ENCODE measurements at places on chromosomes 1 and 21. TPM values are rescaled to one million over a fixed set of nuclear protein-coding genes. Genes with fewer than 3 reads are reported as not detected.

Gene OR6K3
- 6.3 TPM for total RNA-seq

Gene CRYBG2
- 7.0 TPM for total RNA-seq

- DNase-seq = no peak
Measured at GRCh38 chr1:111618961-111619634, 491 bp upstream of the RAP1A start.

DNA sequence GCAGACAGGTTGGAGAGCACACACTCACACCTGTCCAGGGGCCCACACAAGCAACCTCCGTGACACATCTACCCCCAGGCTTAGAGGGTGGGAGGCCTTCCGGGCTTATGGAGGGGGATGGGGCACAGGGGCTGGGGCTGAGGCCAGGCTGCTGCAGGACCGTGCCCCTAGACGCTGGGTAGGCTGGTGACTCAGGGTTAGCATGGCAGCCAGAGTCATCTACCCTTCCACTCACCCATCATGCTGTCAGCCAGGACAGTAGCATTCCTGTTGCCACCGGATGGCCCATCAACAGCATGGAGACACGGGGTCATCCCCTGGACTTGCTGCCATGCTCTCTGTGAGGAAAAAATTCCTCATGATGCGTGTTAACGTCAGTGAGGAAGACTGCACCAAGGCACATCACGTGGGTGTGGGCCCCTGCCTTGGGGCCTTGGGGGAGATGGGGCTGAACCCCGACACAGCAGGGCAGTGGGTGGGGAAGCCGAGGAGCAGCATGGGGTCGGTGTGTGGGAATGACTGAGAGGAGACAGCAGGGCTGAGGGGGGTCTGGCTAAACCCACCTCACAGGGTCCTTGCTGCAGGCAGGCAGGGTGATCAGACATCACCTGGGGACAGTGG is 52.8 kb downstream of the WNT9A start:
- no peak for DNase-seq

DNA sequence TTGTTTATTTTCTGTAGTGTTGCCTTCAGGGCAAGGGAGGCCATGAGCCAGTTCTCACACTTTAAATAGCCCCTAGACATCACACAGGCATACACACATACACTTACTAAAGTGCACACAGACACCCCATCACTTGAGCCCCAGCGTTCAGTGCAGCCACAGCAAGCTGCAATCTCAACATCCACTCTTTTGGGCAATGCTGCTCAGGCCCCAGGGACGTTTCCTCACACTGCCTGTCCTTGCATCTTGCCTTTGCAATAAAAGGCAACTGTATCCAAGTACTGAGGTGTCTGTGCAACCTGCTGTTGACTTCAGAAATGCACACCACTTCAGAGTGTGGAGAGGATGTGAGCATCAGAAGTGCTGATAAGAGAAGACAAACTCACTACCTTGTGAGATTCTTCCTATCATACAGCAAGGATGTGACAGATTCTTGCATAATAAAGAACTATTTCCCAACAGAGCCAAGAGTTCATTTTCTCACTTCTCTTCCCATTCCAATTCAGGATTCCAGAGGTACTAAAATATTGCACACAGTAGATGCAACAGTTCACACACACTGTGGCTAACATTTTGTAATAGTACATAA is 36.2 kb downstream of the IRF2BP2 start:
- DNase-seq = no peak

DNA sequence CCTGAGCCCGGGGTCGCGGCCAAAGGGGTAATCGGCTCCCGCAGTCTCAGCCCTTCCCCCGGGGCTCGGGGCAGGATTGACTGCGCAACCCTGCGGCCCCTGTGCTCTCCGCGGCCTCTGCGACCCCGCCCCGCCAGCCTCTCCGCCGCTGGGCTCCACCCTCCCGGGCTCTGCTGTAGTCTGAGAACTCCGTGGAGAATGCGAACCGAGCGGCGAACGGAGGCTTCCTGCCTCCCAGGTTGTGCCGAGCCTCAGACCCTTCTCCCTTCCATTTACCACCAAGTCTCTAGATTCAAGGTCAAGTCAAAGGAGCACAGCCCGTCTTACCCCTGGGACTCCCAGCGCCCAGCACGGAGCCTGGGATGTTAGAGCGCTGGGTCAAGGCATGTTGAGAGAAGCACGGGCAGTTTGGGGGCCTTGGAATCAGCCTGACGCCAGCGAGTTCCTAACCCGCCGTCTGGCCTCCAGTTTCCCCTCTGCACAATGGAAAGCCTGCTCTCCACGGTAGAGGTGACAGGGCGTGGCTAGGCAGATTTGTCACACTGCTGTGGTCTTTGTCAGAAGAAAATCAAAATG is 3.0 kb downstream of the ATP2B4 start:
- DNase-seq = peak; percentile 85

GRCh38 chr1:40773748-40774265 is 9.8 kb upstream of the KCNQ4 start:
- DNase-seq = no peak

Gene CELA3B
- total RNA-seq = not detected

- no peak for DNase-seq
Measured at GRCh38 chr1:230005040-230005439, 62.0 kb upstream of the GALNT2 start.

- DNase-seq = no peak
Measured at GRCh38 chr1:71039661-71040262, 7.9 kb downstream of the PTGER3 start.

DNA sequence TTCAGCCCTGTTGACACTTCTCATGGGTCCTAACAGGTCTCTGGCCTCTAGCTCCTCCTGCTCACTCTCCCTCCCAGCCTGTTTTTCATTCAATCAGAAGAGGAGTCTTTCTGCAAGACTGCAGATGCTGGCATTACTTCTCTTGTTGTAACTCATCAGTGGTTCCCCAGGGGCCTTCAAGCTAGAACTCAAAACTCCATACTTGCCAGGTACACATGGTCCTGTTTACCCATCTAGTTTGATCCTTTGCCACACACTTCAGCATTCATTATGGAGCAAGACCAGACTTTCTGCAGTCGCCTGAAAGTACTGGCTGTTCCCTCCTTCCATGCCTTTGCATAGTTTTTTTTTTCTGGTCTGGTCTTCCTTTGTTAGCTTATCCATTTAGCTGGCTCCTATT is 47.9 kb downstream of the SERBP1 start:
- DNase-seq = no peak

DNA sequence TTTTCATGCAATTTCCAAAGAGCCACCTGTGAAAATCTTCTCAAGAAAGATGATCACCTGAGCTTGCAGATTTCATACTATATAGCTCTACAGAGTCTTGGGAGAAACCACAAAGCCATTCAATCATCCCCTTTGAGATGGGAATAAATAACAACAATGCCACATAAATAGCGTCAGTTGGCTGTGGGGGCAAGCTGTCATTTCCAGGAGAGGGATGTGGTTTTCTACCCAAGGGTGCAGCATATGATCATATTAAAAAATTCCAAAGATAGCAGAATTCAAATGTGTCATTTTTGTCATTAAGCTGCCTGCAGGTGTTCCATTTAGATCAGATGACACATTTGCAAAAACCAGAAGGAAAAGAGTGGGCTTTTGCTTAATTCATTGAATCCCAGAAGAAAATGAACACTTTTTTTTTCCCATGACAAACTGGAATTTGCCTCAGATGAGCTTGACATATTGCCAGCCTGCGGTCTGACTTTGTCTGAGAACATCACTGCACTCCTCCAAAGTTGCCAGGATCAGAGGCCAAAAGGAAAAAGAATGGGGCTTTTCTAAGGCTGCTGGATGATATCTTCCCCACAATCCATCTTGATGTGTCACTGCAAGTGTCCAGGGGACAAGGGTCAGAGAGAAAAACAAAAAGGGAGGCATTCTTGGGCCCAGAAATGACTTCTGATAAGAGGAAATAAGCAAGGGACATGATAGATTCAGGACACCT is 314.1 kb upstream of the USP25 start:
- DNase-seq = no peak

- DNase-seq = no peak
Measured at GRCh38 chr1:153827168-153827964, 52.2 kb downstream of the SLC27A3 start.

DNA sequence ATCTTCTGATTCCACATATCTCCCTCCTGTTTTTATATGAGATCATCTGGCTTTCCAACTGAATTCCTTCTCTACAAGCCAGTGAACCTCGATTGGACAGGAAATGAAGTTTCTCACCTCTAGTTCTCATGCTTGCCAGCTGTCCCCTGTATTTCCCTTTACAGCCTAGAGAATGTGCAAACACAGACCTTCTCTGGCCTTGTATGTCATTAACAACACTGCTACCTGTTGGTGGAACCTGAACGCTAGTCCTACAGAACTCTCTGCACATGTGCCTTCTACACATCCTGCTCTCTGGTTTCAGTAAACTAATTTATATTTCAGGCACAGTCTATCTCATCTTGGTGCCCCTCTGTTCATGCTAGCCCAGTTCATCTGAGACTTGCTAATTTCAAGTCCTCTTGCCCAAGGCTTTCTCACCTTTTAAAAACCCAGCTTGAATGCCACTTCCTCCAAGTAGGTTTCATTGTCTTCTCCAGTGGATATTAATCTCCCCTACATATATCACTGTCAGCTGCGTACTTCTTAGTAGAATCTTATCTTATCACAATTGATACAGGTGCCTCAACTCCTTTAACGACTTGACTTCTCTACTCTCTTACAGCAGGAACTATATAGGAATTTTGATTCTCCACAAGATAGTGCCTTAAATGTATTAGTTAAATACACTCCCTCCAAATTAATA is 549.9 kb downstream of the PLPP3 start:
- no peak for DNase-seq

Gene LCE2B
- not detected for total RNA-seq

GRCh38 chr1:186806477-186806876 is 22.3 kb upstream of the PLA2G4A start:
- DNase-seq = no peak

DNA sequence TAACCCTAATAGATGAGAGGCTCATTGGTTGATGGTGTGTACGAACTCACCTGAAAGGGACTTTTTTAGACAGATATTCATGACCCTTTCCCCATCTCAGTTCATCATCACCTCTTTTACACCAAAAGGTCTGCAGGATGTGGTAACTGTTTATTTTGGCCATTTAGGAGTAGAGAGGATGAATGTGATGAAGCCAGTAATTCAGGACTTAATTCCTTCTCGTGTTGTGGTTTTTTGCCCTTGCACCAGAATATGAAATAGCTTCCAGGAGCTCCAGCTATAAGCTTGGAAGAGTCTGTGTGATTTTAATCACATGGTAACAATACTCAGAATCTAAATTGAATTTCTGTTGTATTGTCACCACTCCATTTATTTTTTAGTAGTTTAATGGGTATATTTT is 189.4 kb upstream of the KCTD3 start:
- DNase-seq = no peak

DNA sequence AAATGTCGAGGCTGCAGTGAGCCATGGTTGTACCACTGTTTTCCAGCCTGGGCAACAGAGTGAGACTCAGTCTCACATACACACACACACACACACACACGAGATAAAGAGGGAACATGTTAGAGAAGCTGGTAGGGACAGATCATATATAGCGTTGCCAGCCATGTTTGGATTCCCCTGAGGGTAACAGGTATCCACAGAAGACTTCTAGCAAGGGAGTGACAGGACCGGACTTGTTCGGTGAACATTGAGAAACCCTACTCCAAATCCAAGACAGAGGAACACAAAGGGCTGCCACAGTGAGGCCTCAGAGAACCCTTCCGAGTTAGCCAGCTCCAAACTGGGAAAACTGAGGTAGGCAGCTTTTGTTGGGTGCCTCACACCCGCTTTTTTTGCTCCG is 3.7 kb upstream of the SARS1 start:
- DNase-seq = no peak

Gene TSPEAR
- not detected for total RNA-seq

DNA sequence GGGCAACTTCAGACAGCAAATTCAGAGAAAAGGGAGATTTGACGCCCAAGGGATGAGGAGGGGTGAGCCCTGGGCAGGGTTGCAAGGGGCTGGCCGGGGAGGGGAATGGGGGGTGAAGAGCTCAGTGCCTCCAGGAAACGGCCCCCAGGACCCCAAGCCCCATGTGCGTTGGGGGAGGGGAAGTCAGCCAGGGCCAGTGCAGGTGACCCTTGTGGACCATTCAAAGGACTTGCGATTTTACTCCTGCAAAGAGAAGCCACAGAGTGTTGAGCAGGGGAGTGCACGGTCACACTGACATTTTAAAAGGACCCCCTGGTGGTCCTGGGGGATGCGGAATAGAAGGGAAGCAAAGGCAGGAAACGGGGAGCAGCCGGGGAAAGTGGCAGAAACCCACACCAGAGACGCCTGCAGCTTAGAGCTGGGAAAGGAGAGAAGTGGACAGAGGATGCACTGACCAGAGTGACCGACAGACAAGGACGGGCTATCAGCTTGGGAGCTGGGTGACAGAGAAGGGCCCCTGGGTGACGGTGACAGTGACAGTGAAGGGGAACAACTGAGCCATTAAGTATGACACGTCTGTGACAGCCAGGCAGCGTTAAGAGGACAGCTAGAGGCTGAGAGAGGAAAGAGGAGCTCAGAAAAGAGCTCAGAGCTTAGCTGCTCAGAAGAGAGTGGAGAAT is 54.0 kb upstream of the TMEM51 start:
- DNase-seq = no peak

DNA sequence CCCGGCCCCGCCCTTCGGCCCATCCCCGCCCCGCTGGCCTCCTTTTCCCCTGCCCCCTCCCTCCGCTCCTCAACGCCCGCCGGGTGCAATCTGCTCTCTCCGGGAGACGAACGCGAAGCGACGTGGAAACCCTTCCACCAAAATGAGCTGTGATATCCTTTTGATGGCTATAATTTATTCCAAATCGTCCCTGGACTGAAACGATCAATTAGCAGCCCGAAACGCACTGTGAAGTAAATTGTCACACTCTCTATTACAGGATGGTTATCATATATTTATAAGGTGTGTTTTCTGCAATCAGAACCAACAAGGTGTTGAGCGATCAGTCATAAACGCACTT is 134.6 kb upstream of the BARHL2 start:
- DNase-seq = no peak

DNA sequence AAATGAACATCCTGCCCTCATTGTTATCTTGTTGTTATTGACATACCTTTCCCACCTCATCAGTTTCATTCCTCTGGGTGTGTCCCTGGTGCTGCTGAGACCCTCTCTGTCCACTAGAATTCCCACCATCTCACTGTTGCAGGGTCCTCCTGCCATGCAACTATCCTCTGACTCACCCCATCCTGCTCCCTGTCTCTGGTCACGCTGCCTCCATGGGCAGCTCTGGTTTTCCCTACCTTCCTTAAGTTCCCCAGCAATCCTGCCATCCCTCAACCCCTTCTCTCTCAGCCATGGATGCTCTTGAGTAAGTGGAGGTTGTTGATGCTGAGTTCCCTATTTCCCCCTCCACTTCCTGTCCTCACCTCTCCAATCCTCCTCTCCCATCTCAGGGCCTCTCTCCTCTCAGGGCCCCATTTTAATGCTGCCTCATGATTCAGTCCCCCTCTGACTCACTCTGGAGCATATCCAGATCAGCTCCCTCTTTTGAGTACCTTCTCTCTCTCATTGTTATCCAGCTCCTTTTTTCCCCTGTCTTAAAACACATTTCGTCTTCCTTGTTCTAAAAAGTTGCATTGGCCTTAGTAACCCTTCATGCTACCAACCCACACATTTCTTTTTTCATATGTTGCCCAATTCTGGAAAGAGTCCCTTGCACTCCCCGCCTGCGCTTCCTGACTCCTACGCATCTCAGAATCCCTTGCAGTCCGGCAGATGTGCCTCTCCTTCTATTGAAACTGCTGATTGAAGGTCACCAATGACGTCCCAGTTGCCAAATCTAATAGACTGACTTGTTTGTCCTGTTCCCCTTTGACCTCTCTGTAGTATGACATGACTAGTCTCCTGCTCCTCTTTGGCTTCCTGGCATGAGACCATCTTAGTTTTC is 92.0 kb downstream of the CNIH3 start:
- DNase-seq = peak; percentile 54

Gene RAD54L
- not detected for total RNA-seq

GRCh38 chr1:81470275-81470674 is 330.5 kb upstream of the ADGRL2 start:
- no peak for DNase-seq

Gene RYR2
- total RNA-seq = 24.8 TPM

Gene ADGRB2
- total RNA-seq = 13.2 TPM
